ENCODE measurements at places on chromosomes 1 and 21.

GRCh38 chr1:18245647-18246046 lies 138.0 kb downstream of the IGSF21 start:
- no peak for DNase-seq

DNA sequence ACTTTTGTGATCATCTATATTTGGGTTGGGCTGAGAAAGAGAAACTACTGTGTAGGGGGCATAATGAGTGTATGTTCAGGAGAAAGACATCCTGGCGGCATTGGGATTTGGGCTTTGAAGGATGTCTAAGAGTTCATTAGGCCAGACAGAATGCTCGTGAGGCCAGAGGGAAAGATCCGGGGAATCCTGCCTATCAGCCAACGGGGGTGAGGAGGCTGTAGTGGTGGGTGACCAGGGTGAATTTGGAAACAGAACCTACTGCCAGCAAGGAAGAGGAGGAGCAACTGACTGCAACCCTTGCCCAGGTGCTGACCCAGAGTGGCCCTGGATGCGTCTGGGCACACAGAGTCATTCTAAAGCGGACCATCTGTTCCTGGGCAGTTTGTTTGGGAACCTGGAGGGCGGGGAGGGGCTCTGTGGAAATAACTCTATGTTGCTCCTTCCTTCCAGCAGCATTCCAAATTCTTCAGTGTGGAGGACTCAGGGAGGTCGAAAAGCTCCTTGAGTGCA lies 56.9 kb upstream of the ECE1 start:
- no peak for DNase-seq

DNA sequence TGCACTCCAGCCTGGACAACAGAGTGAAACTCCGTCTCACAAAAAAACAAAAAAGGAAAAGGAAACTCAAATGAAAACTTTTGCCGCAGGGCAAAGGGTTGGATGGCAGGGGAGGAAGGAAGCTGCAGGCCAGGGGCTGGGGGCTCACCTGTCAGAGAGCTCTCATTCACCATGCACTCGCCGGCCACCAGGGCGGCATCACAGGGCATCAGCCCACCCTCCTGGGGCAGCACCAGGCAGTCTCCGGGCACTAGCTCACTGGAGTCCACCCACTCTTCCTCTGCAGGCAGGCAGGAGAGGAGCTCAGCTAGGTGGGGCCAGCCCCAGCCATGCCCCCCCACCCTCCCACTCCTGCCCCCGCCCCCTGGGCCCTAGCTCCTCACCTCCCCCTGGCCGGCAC lies 11.9 kb downstream of the ATP13A2 start:
- DNase-seq: no peak

GRCh38 chr1:96598416-96599168 lies 123.0 kb upstream of the PTBP2 start:
- DNase-seq: no peak

GRCh38 chr1:157178490-157178889 lies 40.3 kb upstream of the ETV3 start:
- no peak for DNase-seq

DNA sequence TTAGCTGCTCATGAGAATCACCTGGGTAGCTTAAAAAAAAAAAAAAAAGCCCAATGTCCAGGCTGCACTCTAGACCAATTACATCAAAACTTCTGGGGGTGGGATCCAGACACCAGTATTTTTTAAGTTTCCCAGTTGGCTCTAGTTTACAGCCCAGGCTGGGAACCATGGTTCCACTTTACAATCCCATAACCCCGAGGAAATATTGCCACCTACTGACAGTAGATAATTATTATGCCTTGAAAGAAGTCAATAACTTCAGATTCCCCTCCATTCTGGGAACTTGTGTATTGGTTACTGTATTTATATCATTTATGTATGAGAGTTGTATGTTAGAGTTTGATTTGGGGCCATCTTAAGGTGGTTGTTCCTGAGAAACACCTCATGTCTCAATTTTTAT lies 100.2 kb downstream of the SPATA46 start:
- DNase-seq: no peak

DNA sequence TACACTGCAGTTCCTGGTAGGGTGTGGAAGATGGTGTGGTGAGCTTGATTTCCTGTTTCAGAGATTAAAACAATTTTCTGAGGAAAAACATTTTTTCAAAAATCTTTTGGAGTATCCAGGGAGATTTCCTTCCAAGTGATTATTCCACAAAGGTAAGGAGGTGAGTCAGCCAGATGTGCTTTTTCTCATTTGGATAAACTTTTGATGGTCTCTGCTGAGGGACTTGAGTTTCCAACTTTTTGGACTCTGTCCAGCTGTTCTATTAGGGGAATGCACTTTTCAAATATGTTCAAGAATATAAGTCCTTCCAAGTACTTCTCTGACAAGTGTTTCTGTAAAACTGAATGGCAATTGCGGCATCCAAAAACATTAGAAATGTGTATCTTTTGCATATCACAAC lies 628.8 kb upstream of the ADAMTS5 start:
- DNase-seq: no peak

- no peak for DNase-seq
These were observed 99.5 kb downstream of the C4BPA start for GRCh38 chr1:207203541-207203940.

GRCh38 chr1:110309139-110309538 lies 30.0 kb upstream of the RBM15 start:
- DNase-seq: no peak

GRCh38 chr1:197388801-197389200 lies 120.7 kb downstream of the CRB1 start:
- no peak for DNase-seq

DNA sequence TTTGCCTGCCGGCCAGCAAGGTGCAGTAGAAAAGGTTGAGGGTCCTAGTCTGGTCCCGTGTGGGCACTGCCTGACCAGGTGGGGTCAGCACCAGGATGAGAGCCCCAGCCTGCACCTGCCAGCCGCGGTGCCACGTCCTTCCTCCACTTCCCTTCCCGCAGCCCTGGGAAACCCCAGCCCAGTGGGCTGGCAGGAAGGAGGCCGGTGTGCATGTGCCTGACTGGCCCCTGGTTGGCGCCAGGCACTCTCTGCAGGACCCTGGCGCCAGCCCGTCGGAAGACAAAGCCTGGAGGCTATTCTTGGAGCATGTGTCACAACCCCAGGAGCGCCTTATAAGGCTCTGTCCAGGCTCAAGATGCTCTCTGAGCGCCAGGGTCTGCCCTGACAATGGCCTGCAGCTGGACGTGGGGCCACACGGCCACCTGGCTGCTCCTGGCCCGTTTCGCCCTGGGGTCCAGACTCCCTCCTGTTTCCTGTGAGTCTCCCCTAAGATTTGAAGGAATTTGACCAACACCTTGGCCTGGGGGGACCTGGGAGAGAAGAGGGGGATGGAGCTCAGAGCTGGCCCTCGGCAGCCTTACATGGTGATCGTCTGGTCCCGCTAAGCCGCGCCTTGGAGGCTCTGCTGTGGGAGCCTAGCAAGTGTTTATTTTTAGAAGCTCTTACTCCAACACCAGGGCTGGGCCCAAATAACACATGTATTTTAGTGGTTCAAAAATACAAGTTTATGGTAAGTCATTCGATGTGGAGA lies 31.9 kb upstream of the POFUT2 start:
- no peak for DNase-seq

DNA sequence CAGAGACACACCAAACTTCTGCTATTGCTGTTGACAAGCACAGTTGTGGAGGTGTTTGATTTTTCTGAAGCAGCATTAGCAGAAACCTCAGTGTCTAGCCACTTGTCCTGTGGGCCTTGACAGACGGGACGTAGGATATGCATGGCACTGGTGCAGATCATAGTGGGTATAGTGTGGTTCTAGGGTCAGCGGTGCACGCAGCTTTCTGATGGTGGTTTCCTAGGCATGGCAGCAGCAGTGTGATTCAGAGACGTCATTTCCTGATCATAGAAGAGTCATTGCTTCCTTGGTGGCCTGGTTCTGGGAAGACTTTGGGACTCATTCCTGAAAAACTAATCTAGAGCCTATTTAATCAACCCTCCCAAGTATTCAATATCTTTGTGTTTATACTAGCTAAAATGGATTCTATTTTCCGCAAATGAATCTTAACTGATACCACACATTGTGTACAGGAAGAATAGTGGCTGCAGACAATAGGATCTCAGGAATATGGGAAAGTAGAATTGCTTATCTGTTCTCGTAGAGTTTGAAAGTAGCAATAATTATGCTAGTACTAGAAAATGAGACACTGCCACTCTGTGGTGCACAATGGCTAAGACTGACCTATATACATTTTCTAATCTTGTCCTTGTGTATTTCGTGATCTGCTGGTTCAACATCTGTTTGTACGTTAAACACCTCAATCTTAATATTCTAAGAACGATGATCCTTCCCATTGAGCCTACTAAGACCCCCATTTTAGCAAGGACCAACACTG lies 2.8 kb upstream of the USP1 start:
- no peak for DNase-seq

- DNase-seq: no peak
These were observed 1.7 kb downstream of the CAMK1G start for GRCh38 chr1:209585197-209585596.

DNA sequence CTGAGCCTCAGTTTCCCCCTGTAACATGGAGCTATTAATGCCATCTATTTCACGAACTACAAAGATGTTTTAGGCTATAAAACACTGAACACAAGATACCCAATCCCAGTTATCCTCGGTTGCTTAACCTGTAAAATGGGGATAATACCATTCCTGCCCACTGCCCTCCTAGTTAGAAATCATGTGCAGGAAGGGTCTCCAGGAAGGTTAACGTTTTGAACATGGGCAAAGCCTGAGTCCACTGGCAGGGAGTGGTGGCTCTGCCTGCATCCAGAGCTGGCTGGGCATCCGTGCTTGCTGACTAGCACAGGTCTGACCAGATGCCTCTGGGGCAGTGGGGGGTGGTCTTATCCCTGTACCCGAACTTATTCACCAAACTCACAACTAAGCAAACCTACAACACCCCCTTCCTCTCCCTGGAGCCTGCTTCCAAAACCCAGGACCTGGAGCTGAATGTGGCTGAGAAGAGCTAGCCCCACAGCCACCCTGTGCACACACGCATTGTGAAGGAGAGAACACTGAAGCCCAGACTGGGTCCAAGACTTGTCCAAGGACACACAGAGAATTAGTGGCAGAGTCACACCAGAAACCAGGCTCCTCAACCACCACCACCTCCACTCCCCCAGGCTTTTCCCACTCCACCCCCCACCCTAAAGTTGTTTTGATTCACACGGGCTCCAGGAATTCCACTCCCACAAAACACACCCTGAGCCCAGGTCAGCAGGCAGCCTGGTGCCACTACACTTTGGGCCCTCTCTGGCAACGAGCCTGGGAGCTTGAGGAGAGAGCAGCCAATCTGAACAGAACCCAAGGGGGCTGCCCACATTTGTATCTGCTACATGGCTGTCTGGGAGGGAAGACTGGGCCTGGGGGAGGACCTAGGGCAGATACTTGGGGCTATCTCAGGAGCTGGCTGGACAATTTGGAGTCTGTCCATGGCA lies 1.6 kb downstream of the E2F2 start:
- no peak for DNase-seq

- DNase-seq: peak; percentile 48
These were observed 14.0 kb upstream of the CDA start for GRCh38 chr1:20574686-20575540.

DNA sequence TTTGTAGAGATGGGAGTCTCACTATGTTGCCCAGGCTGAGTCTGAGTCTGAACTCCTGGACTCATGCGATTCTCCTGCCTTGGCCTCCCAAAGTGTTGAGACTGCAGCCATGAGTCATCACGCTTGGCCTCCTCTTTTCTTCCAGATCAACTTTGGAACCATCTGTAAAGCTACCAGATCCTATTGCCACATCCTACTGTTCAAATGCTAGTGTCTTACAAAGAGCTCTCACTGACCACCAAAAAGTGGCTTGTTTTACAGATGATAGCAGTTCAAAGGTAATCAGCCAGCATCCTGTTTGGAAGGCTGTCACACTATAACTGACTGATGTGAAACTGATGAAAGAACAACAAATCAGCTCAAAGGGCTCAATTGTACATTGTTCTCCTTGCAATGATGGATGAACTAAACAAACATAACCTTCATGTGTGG lies 221.6 kb downstream of the AKT3 start:
- no peak for DNase-seq

GRCh38 chr1:112285746-112286145 lies 110.3 kb upstream of the CTTNBP2NL start:
- no peak for DNase-seq

DNA sequence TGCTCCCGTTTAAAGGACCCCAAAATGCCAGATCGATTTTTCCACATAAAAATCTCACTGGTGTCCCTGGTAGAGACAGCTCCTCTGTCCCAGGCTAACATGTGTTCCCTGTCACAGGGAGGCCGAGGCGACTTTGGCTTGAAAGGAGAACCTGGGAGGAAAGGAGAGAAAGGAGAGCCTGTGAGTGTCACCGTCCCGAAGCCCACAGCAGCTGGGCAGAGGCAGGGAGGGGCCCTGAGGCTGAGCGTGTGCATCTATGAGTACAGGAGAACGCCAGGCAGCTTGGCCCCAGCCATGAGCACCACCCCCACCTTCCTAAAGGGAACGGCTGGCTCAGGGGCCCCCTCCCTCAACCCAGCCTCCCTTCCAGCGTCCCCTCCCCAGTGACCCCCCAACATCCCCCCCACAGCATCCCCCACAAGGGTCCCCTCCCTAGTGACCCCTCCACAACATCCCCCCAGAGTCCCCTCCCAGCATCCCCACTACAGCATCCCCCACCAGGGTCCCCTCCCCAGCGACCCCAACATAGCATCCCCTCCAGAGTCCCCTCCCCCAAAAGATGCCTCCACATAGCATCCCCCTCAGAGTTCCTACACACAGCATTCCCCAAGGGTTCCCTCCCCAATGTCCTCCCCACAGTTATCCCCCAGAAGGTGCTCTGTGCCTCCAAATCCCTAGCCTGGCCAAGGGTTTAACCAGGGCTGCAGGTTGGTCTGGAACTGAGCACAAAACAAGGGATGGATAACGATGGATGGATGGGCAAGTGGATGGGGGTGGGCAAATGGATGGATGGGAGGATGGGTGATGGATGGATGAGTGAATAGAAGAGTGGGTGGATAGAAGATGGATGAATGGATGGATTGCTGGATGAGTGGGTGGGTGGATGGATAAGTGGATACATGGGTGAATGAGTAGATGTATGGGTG lies 25.1 kb downstream of the COL6A2 start:
- no peak for DNase-seq

- DNase-seq: no peak
These were observed 27.8 kb downstream of the SLC26A9 start for GRCh38 chr1:205915354-205915990.

DNA sequence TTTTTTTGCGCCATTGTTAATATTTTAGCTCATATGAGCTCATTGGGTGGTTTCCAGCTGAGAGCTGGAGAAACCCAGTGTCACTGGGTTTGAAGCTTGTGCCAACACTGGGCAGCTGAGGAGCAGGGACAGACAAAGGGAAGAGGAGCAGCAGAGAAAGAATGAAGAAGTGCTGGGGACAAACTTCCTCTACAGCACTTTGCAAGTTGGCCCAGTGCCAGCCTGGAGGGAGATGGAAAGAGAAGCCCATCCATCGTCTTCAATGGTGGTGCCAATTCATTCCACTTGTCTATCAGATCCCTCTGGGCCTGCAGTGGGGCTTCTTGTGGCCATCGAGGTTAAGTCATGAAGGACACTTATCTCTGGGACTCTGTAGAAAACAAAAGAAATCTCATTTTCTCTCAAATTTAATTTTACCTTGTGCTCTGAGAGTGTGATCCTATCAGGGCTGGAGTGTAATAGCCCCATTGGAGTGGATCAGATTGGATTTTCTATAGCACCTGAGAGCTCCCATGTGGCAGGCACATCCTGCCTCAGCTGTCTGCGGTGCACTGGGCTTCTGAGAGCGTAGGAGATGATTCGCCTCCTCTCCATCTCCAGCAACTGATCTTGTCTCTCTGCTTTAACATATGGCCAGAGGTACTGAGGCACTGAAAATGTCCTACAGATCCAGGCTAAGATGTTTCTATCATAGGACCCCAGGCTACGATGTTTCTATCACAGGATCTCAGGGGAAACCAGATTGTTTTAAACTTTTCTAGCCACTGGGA lies 114.7 kb downstream of the TNR start:
- DNase-seq: no peak
